ENCODE measurements at places on chromosomes 3 and 15. TPM values are rescaled to one million over a fixed set of nuclear protein-coding genes. Genes with fewer than 3 reads are reported as not detected.

GRCh38 chr3:172046268-172046915, 7.0 kb downstream of the FNDC3B start:
- no peak for DNase-seq

GRCh38 chr15:81265256-81265943, 58.5 kb downstream of the STARD5 start:
- peak; percentile 66 for DNase-seq

- DNase-seq, result no peak
Measured at GRCh38 chr3:127425505-127426443, 137.9 kb upstream of the PRR20G start.

DNA sequence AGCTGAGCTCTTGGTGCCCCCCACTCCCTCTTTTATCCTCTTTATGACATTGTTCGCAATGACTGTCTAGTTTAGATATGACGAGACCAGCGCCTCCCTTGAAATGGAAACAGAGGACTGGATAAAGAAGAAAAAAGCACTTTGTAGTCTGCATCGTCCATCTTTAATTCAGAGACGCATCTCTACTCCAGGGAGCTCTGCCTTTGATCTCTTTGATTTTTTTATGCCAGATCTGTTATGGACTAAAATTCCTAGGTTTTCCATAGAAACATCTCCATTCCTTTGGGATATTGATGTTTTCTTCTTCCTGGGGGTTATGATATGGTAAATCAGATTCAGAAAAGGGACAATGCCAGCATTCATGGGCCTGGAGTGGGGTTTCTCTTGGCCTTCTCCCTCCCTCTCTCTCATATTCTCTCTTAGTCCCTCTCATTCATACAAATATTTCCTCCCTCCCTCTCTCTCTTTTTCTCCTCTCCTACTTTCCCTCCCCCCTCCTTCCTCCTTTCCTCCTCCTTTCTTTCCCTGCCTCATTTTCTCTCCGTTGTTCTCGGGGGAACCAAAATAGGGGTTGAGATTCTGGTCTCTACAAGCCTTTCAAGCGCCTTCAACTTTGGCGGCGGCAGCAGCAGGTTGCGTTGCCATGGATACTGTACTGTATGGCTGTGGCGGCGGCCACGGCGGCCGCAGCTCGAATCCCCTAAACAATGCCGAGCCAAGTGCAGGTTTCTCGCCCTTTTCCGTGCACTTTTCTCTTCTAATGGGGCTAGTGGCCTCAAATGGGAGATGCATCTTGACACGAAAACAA, 45.5 kb downstream of the ZIC4 start:
- DNase-seq, result no peak

DNA sequence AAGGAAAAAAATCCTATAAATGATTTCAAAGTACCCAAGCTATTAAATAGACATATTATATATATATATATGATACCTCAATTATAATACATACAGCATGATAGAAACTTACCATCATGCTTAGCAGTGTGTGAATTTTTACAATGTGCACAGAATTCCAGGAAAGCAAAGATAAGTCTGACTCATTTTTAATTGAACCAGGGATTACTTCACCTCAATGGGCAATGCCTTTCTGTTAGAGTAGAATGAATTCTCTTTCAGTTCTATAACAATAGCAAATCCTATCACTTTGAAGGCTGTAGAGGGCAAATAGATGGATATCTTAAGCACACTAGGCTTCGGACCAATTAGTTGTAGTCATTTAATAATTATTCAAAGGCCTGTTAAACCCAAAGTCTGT, 54.8 kb upstream of the P3H2 start:
- DNase-seq, result no peak

DNA sequence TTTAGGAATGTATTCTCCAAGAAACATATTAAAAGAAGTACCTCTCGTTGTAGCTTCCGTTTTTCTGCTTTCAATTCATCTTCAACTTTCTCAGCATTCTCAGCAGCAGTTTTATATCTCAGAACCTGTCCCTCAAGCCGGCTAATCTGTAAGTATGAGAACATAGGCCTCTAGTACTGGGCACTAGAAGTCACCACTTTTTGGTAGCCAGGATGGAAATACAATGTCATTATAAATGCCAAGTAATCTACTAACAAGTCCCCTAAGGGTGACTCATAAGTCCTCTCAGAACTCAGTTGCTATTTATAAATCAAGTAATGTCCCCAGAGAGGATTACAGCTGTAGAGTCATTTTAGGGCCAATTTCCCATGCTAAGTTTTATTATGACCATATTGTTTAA, 61.1 kb downstream of the MLH1 start:
- DNase-seq, result no peak

GRCh38 chr3:67655364-67656121, 1.1 kb upstream of the SUCLG2 start:
- DNase-seq, result peak; percentile 93

DNA sequence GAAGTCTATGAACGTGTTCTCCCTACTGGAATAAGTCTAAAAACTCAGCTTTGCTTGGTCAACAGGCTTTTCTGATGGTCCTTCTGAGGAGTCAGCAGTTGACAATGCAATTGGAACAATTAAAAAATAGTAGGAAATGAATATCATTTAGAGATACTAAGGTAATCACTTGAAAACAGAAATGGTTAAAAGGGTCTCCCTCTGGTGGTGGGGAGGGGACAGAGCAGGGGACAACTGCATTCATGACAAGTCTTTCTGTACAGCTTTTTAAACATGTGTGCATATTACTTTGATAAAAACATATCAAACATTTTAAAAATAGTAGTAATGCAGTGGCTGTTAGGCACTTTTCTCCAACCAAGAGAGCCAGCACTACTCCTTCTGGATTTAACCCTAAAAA, 119.9 kb upstream of the FHIT start:
- peak; percentile 60 for DNase-seq

DNA sequence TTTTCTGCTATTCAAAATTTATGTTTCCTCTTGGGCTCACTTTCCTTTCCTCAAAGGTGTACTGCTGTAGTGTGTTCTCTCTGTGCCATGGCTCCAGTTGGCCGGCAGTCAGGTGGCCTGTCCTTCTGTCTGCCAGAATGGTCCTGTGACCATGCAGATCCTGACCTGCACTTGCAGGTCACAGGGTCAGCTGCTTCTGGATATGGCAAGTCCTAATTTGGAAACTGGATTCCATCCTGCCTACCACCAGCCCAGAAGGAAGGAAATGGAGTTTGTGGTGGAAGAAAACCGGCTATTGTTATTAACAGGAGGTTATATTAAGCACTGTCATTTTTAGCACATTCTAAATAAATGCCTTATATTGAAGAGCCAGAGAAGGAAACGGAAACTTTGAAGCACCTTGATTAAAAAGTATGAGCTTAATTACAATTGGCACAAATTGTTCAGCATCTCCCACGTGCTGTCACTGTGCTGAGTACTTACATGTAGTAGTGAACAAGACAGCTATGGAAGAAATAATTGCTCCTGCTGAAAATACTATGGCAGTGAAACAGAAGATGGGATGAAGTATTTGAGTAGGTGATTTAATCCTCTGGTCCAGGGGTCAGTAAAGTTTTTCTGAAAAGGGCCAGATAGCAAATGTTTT, 362.8 kb downstream of the PTPRG start:
- no peak for DNase-seq

DNA sequence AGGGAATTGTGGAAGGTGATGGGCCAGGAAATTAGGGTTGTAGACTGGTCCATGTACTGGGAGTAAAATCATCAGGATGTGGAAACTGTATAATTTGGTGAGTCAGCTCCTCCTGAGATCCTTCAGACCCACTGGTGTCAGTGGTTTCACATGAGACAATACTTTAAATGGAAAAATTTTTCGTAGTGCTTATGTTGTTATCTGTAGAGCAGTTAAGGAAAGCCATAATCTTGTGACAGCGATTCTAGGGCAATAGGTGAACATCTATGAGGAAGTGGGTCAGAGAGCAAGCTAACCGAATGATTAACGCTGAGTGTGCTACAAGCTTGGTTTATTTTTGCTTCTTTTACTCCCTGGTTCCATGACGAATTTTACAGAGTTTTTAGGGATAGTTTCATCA, 200.6 kb downstream of the CADM2 start:
- DNase-seq, result no peak

DNA sequence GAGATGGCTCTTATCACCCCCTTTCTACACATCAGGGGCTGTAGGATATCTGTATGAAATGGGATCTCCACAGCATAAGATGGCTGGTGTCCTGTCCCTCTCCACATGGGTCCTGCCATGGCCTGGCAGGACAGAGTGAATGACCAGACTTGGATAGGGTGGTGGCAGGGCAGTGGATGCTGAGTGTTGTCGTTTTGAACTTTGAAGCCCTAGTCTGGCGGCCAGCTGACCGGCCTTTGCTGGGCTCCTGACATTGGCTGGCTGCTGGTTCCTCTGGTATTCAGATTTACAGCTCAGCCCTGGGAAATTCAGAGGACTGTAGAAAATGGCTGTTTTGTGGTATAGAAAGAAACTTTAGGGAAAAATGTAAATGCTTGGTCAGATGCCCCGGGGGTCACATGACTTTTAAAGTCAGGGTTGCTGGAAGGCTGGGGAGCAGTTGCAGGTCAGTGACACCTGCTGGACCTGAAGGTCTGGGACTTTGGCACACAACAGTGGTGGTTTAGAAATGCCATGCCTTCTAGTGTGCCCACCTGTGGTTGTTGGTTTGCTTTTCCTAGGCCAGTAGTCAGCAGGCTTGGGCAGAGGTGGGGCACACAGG, 13.5 kb upstream of the PGPEP1L start:
- DNase-seq, result no peak

GRCh38 chr3:87488765-87489164, 212.4 kb upstream of the POU1F1 start:
- no peak for DNase-seq

GRCh38 chr3:24291646-24292045, 203.0 kb downstream of the THRB start:
- DNase-seq, result no peak

- no peak for DNase-seq
Measured at GRCh38 chr15:85770096-85771041, 24.4 kb downstream of the KLHL25 start.

DNA sequence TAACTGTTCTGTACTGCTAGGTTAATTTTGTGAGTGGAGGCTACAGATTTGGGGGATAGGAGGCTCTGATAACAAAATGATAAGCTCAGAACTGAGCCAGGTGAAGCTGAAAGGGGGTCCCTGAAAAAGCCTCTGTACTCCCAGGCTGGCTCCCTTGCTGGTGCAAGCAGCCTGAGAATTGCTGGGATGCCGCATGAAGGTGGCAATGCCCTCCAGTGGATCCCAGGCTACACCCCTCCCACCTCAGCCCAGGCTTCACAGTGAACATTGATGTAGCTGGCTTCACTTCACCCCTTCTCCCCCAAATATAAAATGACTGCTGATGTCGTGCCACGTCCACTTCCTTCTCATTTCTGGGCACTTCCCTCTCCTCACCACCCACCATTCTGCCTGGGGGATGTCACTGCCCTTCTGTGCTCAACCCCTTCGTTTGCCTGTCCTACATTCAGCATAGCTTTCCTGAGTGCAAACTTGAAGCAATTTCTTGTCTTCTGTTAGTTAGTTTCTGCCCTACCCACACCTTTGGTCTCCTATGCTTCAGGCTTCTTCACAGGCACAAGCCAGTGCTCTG, 9.7 kb upstream of the ARHGEF26 start:
- DNase-seq, result no peak

- no peak for DNase-seq
Measured at GRCh38 chr3:124780356-124780755, 50.1 kb downstream of the UMPS start.

DNA sequence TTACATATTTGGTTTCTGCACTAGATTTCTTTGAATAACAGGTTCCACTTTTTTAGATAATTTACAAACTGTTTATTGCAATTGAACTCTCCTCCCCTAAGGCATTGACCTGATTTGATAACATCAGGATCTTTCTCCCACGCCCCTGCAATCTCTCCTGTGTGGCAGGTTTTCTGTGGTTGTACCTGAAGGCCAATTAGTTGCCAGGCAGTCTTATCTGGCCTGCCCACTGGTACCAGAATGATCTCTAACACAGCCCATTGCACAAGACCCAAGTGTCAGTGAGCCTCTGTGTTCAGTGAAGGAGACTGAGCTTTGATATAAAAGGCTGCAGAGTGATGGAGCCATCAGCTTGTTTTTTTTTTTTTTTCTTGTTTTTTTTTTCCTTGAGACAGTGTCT, 3.3 kb downstream of the ACAD9 start:
- no peak for DNase-seq

GRCh38 chr15:23073890-23074646, 34.7 kb upstream of the TUBGCP5 start:
- no peak for DNase-seq

DNA sequence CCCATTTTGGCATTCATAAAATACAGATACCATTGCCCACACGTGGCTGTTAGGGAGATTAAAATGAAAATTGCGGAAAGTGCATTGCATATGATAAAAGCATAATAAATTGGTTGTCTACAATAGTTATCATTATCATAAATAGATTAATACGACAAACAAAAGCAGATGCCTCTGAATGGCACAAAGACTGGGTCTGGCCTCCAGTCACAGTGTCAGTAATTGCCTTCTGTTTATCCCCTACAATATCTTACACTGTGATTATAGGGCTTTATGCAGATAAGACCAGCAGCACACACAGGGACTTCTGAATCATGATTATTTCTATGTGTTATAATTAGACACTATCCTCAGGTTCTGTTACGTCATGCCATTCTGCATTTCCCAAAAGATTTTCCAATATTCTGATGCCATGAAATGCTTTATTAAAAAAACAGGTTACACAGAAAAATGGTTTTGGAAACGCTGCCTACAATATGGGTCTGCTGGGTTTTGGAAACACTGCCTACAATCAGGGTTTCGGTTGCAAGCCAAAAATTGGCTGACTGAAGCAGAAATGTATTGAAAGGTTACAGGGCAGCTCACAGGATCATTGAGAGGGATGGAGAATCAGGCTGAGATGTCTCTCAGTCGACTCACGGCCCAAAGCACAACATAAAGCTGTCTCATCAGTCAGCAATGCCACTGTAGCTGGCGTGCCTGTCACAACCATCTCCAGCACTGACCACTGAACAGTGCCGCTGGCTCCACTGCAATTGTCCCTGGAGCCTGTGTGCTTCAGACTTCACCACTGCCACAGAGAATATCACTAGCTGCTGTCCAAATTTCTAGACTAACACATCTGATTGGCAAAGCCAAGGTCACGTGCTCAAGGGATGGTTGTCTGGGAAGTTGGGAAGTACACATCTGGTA, 248.1 kb downstream of the ERC2 start:
- DNase-seq, result no peak

GRCh38 chr15:101313041-101313761, 18.2 kb upstream of the SNRPA1 start:
- DNase-seq, result no peak

- DNase-seq, result no peak
Measured at GRCh38 chr3:120682095-120682681, at the start of gene HGD. Gene HGD (minus strand): TSS chr3:120682239. CDS start chr3:120682111, 128 bp downstream.

MAGEL2 gene
- not detected for total RNA-seq

TIGIT gene
- 4.7 TPM for total RNA-seq

GCNT3 gene
- not detected for total RNA-seq

LMAN1L gene
- 0.36 TPM for total RNA-seq

RNU5B-1 gene
- not detected for total RNA-seq

CLCN2 gene
- 8.3 TPM for total RNA-seq

GRIP2 gene
- total RNA-seq, result not detected
